ENCODE measurements at places on chromosomes 2 and 18. TPM values are rescaled to one million over a fixed set of nuclear protein-coding genes. Genes with fewer than 3 reads are reported as not detected.

DNA sequence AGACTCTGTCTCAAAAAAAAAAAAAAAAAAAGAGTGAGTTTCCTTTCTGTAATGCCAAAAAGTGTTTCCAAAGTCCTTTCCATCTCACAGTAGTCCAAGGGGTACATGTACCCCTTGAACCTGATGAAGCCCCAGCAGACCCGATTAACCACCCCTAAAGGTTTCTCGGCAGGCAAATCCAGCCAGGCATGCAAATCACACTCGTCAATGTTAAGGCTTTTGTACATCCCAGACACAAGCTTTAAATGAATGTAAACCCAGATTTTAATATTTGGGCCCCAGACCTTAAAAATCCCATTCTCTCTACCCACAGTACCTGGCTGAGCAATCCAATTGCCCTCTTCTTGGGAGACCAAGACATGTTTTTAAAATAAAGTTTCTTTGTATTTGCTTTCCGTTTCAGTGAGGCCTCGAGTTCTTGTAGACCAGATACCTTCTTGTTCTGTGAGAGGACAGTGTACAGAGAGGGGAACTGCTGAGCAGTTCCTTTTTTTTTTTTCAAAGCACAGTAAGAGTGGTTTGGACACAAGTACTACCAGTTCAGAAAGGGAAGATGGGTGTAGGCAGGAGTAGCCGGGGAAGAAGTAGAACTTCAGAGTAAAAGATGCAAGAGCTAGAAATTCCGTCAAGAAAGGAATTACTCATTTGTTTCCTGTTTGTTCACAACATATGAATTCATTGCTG lies at the start of gene NLRC4:
TSS of gene NLRC4 (minus strand) at position 465 of the 684 bp plus-strand sequence. CDS start 8,111 bp downstream, outside the sequence.
- no peak within 1 kb of the TSS for H3K27ac ChIP-seq
- no peaks in the 10 kb centered on the region for H3K36me3 ChIP-seq
- DNase-seq: no peak
- no peaks in the 10 kb centered on the region for H3K4me1 ChIP-seq
- no peak within 1 kb of the TSS for H3K4me3 ChIP-seq
- H3K27me3 ChIP-seq: no peaks in the 10 kb centered on the region

GRCh38 chr2:63681896-63682295 lies 93.1 kb downstream of the MDH1 start:
- H3K27ac ChIP-seq: no peak overlapping the region
- H3K4me3 ChIP-seq: no peak overlapping the region
- no peaks in the 10 kb centered on the region for H3K36me3 ChIP-seq
- DNase-seq: no peak

The EFR3B gene
- 0.09 TPM for total RNA-seq

The KHK gene
- total RNA-seq: 10.7 TPM

The SCN9A gene
- total RNA-seq: 8.5 TPM

- DNase-seq: no peak
- H3K27ac ChIP-seq: no peak overlapping the region
- H3K27me3 ChIP-seq: no peaks in the 10 kb centered on the region
- no peaks in the 10 kb centered on the region for H3K36me3 ChIP-seq
- no peak overlapping the region for H3K4me3 ChIP-seq
Observed at GRCh38 chr2:58521803-58522554, 280.9 kb upstream of the FANCL start.

DNA sequence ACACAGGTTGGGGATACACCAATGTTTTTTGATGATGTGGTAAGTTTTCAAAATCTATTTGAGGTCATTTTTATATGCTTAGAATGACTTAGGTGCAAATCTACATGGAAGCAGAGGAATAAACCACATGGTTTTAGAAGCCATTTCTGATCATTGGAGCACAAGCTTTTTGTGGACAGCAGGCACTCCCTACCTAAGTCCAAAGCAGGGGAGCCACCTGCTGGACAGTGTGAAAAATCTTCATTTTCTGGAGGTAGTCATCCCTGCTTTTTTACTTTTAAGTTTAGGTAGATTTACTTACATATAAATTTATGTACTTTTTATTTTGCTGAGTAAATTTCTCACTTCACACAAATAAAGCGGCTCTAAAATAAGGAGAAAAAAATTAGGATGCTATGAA lies 323.2 kb downstream of the PLCL1 start:
- H3K4me1 ChIP-seq: no peaks in the 10 kb centered on the region
- no peaks in the 10 kb centered on the region for H3K27me3 ChIP-seq
- peak; percentile 53 for DNase-seq
- no peak overlapping the region for H3K4me3 ChIP-seq
- H3K27ac ChIP-seq: no peak overlapping the region

The TMEM169 gene
- total RNA-seq: 0.04 TPM

DNA sequence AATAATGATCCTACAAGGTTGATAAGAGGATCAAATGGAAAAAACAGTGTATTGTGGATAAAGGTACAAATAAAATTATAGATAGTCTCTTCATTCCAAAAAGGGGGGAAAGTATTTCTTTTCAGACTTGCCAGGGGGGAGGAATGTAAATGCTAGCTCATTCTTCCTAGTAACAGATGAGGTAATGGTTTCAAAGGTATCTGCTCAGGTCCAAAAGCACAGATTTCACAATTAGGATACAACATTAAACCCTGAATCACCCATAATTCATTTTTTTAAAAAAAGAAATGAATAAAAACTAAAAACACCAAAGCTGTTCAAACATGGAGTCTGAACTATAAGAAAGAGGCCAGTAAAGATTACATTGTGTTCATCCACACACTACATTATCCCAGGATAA lies 142.0 kb downstream of the ATAD2B start:
- H3K27me3 ChIP-seq: no peaks in the 10 kb centered on the region
- H3K4me3 ChIP-seq: no peak overlapping the region
- H3K36me3 ChIP-seq: peaks cover 22% of the 10 kb centered on the region
- H3K27ac ChIP-seq: no peak overlapping the region

DNA sequence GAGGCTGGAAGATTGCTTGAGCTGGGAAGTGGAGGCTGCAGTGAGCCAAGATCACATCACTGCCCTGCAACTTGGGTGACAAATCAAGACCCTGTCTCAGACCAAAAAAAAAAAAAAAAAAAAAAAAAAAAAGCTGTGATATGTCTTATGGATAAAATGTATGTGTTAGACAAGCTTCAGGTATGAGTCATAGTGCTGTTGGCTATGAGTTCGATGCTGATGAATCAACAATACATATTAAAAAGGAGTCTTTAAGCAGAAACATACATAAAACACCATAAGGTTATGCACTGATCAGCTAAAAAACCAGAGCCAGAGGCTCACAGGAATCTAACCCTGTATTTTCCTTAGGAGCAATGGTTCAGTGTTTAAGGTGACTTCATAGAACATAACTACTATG lies 332.3 kb downstream of the NCKAP5 start:
- no peak overlapping the region for H3K4me3 ChIP-seq
- H3K27ac ChIP-seq: no peak overlapping the region
- no peaks in the 10 kb centered on the region for H3K27me3 ChIP-seq
- H3K36me3 ChIP-seq: no peaks in the 10 kb centered on the region
- no peaks in the 10 kb centered on the region for H3K4me1 ChIP-seq

The GRP gene
- not detected for total RNA-seq

The GBX2 gene
- total RNA-seq: 0.53 TPM

DNA sequence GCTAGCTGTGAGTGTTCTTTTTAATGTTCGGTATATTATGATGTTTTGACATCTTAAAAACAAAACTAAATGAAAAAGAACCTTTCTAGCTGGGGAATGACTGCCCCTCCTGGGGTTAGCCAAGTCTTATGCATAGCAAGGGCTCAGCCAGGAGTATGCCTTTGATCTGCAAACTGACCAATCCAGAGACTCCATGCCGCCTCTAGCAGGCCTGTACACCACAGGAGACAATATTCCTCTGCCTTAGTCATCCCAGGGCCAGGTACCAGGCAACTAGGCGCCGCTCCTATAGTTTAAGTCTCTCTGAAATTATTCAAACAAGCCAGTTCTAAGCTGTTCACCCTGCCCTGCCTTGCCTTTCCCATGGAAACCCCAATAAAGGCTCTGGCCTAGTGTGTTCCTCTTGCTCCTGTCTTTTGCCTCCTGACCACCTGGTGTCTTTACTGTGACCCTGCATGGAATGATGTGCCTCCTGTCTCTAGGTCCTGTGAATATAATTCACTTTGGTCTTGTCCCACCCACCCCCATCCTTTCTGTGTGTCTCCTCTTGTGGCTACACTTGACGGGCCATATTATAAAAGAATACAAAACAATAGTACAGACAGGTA lies 52.0 kb upstream of the CHN1 start:
- H3K4me1 ChIP-seq: no peaks in the 10 kb centered on the region
- H3K36me3 ChIP-seq: 0 out of 3 replicates have a peak, but pooled peaks cover 4% of the 10 kb centered on the region
- H3K4me3 ChIP-seq: no peak overlapping the region
- H3K27ac ChIP-seq: no peak overlapping the region
- no peak for DNase-seq
- H3K27me3 ChIP-seq: no peaks in the 10 kb centered on the region

The DSG2 gene
- total RNA-seq: 43.0 TPM

The KCNG2 gene
- total RNA-seq: not detected

The C2orf66 gene
- not detected for total RNA-seq

GRCh38 chr2:69567157-69567908 lies 76.2 kb downstream of the AAK1 start:
- DNase-seq: no peak
- no peak overlapping the region for H3K27ac ChIP-seq
- H3K36me3 ChIP-seq: no peaks in the 10 kb centered on the region
- no peak overlapping the region for H3K4me3 ChIP-seq
- no peaks in the 10 kb centered on the region for H3K4me1 ChIP-seq

GRCh38 chr18:77608807-77609206 lies 359.2 kb downstream of the GALR1 start:
- H3K27me3 ChIP-seq: no peaks in the 10 kb centered on the region
- H3K4me3 ChIP-seq: no peak overlapping the region
- no peaks in the 10 kb centered on the region for H3K4me1 ChIP-seq
- DNase-seq: no peak
- no peaks in the 10 kb centered on the region for H3K36me3 ChIP-seq

The NUP35 gene
- 46.8 TPM for total RNA-seq

DNA sequence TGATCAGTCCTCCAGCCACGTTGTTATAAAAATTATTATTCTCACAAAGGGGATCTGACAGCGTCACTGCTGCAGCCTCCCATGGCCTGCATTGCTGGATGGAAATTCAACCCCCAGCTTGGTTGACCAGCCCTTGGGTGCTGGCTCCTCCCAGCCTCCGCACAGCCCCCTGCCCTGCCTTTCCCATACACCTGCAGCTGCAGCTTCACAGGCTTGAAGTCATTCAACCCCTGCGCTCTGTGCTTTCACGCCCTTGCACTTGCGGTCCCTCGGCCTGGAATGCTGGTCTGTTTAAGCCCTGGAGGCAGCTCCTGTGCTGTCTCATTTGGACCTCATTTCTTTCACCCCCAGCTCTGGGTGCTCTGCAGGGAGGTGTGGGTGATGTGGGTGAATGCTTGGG lies 860 bp upstream of the CD8A start:
- H3K4me3 ChIP-seq: no peak overlapping the region
- H3K36me3 ChIP-seq: no peaks in the 10 kb centered on the region
- peaks cover 17% of the 10 kb centered on the region for H3K4me1 ChIP-seq
- no peak overlapping the region for H3K27ac ChIP-seq
- no peak for DNase-seq
- H3K27me3 ChIP-seq: peaks cover 17% of the 10 kb centered on the region

The SMYD1 gene
- not detected for total RNA-seq

- H3K4me3 ChIP-seq: no peak overlapping the region
- no peaks in the 10 kb centered on the region for H3K27me3 ChIP-seq
- no peaks in the 10 kb centered on the region for H3K36me3 ChIP-seq
- no peak overlapping the region for H3K27ac ChIP-seq
- peaks cover 4% of the 10 kb centered on the region for H3K4me1 ChIP-seq
Observed at GRCh38 chr2:156464106-156464505, 27.9 kb downstream of the GPD2 start.

DNA sequence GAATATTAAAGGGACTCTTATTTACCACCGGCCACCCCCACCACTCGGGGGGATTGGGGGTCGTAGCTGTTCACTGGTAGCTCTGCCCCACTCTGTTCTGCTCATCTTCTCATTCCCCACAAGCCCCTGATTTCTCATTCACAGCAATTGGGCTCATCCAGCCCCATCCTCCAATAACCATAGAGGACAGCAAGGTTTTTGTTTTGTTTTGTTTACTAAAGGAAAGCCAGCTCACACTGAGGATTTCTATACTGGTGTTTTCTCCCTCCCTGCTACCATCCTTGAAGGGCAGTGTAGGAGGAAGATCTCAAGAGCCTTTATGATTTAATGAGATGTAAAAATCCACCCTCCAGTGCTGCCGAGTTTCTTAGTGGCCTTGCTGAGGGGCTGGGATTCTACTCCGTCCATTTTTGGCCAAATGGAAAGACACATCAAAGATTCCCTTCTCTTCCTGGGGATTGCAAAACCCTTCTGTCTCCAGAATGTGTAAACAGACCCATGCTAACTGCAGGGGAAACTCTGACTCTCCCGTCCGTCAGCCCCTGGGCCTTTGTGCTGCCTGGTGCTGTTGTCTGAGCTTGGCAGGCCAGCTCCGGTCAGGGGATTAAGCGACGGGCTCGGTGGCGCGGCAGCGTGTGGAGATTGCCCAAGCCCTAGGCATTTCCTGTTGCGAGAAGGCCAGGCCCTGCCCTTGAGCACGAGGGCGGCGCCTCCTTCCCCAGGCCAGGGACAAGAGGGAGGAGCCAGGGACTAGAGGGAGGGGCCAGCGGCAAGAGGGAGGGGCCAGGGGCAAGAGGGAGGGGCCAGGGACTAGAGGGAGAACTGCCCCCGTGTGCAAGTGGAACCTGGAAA lies 165.0 kb downstream of the ANTXR1 start:
- DNase-seq: peak; percentile 93
- H3K4me3 ChIP-seq: no peak overlapping the region
- H3K27ac ChIP-seq: peak overlapping the region; percentile 71
- H3K36me3 ChIP-seq: no peaks in the 10 kb centered on the region

The ITGA4 gene
- 1.1 TPM for total RNA-seq

- no peaks in the 10 kb centered on the region for H3K36me3 ChIP-seq
- no peak overlapping the region for H3K27ac ChIP-seq
- DNase-seq: no peak
- no peak overlapping the region for H3K4me3 ChIP-seq
Observed at GRCh38 chr2:20443276-20443920, 3.5 kb upstream of the RHOB start.

- H3K27ac ChIP-seq: no peak overlapping the region
- H3K27me3 ChIP-seq: no peaks in the 10 kb centered on the region
- no peak overlapping the region for H3K4me3 ChIP-seq
- no peaks in the 10 kb centered on the region for H3K36me3 ChIP-seq
Observed at GRCh38 chr2:124683536-124684428, 658.7 kb downstream of the CNTNAP5 start.

The GALR1 gene
- not detected for total RNA-seq

GRCh38 chr2:101469863-101470262 lies 5.0 kb downstream of the RFX8 start:
- peaks cover 61% of the 10 kb centered on the region for H3K27me3 ChIP-seq
- no peak overlapping the region for H3K4me3 ChIP-seq
- H3K36me3 ChIP-seq: no peaks in the 10 kb centered on the region
- peaks cover 9% of the 10 kb centered on the region for H3K4me1 ChIP-seq

All from K562 (cell line).